ENCODE measurements at places on chromosomes 16 and 17. TPM values are rescaled to one million over a fixed set of nuclear protein-coding genes. Genes with fewer than 3 reads are reported as not detected.

SEZ6 gene
- not detected for total RNA-seq

MGAT5B gene
- 0.36 TPM for total RNA-seq

OR3A2 gene
- 0.35 TPM for total RNA-seq

GJD3 gene
- total RNA-seq = not detected

PYDC1 gene
- total RNA-seq = not detected
